Thoracic aorta (tissue), 2 donors: ENCODE measurements at places on chromosomes 2 and 18.

GRCh38 chr2:193332941-193333340, 1138.2 kb upstream of the TMEFF2 start:
- no peak for DNase-seq

- DNase-seq, result no peak
These were observed 198.4 kb downstream of the BABAM2 start for GRCh38 chr2:28088970-28089369.

DNA sequence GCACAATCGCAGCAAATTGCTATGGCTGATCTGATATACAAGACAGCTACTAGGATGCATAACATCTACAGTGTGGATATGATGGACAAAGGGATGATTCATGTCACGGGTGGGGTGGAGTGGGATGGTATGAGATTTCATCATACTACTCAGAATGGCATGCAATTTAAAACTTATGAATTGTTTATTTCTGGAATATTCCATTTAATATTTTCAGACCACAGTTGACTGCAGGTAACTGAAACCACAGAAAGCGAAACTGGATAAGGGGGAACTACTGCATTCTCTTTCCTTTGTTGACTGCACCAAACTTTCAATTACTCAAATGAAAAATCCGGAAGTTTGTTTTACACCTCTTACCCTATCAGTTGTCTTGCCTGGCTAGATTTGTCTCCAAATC, 94.4 kb upstream of the NEUROD1 start:
- DNase-seq, result no peak

DNA sequence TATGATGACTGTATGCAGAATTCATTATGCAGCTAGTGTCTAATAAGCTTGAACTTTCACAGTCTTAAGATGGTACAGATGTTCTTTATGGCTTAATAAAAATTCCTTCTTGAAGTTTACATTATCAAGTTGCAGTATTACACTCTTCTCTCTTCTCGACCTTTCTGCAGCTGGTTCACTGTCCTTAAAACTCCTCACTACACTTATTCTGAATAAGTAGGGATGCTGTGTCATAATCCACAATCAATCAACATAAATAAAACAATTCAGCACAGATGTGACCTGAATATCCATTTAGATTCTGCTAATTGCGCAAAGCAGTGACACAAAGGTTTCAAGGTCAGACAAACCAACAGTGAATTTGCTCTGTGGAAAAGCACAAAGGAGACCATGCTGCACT, 356.8 kb downstream of the SUCLG1 start:
- no peak for DNase-seq

DNA sequence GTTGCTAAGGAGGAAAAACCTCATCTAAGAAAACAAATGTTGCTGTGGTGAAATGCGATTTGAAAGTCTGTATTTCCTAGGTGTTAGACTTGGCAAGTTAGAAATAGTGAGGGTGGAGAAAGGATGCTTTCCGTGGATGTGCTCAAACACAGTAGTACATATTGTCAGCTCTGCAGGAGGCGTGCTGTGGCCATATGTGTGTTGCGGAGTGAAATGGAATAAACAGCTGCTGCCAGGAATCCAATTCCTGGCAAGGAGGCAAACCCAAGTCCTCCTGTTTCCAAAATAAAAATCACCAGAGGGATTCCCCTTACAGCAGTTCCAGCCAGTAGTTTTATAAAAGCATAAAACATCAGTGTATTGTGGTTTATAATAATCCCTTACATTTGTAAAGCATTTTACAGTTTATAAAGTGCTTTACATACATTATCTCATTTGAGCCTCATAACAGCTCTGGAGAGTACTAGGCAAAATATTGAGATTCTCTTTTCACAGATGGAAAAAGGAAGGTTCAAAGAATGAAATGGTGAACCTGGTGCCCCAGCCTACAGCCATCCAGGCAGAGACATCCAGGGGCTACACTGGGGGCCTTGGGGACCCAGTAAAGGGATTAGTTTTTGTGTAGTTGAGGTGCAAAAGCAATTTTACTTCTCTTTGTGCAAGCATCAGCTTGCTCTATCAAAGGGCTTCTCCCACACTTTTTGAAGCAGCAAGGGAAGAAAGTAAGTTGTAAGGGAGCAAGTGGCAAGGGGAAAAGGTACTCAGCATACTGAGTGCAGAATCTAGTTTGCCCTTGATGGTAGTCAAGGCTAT, 206.0 kb downstream of the AGPS start:
- DNase-seq, result no peak

DNA sequence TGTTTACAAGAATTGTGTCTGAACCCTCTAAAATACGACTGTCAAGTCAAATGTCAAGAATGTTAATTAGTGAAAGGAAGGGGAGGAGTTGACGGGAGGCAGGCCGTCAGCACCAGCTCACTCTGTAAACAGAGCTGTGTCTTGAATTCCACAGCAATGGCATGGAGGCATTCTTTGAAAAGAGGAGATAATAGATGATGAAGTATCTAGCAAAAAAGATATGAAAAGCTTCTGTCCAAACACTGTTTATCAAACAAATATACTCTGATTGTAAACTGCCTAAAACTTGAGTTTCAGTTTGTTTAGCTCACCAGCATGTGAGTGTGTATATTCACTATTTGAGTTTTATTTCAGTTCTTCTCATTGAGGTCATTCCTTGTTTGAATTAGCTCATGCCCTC, 94.7 kb upstream of the CDC42EP3 start:
- DNase-seq, result no peak

DNA sequence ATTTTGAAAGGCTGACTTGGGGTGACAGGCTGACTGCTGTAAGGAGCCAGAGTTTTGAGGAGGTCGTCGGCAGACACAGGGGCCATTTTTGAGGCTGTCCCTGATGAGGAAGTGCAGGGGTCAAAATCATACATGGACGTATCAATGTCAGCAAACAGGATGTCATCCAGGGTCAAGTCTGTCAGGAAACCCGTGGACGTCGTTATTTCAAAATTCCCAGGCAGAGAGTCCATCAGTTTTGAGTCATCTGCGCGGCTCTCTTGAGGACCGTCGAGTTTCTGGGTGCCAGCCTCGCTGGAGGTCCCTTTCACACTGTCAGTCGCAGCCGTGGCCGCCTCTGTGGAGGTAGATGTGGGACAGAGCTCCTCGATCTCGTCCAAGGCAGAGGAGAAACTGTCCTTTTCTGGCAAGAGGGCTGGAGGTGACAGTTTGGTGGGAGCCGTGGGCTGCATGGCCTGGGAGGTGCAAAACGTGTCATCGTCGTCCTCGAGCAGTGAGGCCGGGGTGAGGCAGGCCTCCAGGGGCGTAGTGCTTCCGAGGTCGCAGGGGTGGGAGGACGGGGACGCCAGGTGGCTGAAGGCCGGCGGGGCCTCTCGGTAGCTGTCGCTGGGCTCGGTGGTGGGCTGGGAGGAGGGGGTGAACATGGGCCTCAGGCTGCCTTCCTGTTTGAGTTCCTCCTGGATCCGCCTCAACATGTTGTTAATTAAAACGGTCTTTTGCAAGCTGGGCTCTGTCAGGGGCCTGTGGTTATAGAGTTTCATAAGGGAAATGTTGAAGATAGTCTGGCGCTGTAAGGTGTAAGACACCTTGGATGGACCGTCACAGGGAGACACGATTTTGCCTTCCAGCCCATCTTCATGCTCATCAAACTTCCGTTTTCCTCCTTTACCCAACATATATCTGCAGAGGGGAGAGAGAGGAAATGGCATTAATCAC, 17.5 kb downstream of the SERTAD2 start:
- DNase-seq, result no peak

GRCh38 chr2:34105006-34105767, 506.1 kb upstream of the FAM98A start:
- DNase-seq, result no peak

DNA sequence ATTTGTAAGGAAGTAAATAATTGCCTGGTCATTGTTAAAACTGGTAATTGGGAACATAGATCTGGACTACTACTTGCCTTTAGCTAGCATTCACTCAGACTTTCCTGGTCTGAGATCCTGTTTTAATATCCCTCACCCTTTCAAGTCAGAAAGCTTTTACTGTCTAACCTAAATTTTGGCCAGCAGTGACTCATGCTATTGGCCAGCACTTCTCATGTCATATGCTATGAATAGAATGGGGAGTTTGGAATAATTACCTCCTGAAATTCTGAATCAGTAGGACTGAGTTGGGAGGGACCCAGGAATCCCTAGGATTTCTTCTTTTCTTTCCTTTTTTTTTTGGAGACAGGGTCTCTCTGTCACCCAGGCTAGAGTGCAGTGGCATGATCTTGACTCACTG, 19.3 kb downstream of the STK36 start:
- DNase-seq, result no peak

DNA sequence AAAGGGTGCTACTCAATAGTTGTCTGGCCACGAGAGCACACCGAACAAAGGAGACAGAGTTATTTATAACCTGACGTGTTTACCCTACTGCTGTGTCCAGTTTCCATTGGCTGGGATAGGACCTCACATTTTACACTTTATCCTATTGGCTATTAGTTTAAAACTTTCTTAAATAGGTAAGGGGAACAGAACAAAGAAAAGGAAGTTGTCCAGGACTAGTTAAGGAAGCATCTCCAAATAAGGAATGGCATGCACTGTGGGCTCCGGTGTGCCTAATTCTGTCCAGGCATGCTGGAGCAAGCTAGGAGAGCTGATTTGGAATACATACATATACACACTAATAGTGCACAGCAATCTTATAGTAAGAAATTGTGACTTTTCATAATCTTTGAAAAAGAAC, 72.2 kb downstream of the CAB39 start:
- no peak for DNase-seq

DNA sequence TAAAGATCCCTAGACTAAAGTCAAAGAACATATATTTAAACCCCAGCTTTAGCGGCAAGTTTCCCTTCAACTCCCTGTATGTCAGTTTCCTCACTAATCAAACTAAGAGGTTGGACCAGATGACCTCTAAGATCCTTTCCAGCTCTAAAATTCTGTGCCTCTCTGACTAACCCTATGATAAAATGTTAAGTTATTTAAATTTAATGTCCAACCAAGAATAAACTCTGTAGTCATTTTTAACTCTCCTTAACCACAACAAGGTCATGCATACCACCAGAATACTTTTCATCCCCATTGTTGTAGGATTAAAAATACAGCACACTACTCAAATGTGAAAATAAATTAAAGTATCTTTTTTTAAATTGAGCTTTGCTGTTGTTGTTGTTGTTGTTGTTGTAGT, 5.2 kb upstream of the PDE1A start:
- no peak for DNase-seq

DNA sequence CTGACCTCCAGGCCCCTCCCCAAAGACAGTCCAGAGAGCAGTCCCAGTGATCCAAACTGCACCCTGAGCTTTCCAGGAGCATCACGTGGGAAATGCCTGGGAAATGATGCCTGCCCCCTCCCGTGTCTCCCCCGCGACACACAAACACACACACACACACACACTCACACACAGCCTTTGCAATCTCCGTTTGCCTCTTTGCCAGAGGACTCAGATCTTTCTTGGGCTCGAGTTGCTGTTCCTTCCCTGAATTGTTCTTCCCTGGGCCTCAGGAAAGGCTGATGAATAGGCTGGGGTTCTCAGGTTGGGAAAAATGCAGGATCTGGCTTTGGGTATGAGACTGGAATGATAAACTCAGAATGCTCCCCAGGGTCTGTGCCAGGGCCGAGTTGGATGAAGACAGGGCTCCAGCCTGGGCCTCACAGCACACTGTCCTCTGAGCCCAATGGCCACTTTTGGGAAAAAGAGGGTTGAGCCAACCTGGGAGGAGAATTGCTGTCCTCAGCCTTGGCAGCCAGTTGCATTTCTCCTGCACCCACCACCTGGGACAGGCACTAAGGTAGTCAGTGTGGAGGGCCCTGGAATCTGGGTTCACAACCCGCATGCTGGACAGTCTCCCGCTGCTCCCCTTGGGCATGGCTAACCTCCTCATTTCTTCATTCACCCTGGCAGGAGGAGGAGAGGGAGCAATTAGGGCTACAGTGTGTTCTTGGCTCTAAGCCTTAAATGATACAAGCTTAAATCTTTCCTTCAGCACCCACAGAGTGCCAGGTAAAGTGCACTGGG, 43.9 kb upstream of the ATP6V1B1 start:
- DNase-seq, result no peak

DNA sequence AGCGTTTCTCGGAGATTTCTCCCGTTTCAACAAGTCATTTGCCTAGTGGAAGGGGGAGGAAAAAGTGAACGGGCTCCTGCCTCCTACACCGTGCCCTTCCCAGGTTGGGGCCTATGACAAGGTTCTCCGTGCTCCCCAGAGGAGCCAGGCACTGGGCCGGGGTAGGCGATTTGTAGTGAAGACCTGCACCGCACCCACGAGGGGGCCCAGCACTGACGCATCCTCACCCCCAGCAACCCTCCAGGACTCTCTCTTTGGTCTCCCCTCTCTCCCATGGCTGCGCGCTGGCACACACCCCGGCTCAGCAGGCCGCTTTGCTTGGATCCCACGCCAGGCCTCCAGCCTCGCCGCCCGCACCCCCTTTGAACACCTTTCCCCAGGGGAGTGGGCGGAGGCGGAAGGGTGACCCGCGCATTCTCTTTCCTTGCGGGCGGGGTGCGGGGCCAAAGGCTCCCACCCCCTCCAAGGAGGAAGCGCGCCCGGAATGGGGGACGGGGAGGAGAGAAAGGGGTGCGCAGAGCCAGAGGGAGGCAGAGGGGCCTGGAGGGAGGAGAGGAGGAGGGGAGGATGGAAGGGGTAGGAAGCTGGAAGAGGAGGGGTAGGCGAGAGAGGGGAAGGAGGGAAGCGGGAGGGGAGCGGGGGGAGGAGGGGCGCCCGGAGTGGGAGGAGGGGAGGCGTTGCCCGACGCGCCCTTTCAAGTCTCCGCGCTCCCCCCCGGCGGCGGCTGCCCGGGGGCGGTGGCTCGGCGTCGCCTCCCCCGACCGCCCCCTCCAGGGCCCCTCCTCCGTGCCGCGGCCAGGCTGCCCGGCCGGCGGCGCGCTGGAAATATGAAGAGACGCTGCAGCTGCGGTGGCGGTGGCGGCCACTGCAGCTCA, at the start of gene APCDD1:
Gene APCDD1, plus strand, starts transcription at position 830 of the 875 bp plus-strand sequence. CDS start 347 bp downstream, outside the sequence.
- DNase-seq, result no peak

DNA sequence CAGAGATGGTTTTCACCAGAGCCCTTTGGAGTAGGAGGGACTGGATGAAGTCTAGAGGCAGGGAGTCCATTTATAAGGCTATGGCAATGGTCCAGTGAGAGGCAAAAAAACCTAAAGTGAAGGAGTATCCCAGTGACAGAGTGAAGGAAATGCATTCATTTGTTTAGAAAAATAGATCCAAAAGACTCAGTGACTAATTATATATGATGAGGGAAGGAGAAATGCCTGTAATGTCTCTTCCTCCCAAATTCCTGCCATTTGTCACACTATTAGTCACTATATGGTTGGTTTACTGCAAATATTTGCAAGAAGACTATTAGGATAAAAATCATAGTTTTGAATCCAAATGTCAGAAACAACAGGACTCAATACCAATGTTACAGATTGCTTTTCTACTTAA, 104.2 kb downstream of the ZNF521 start:
- no peak for DNase-seq

GRCh38 chr2:48991415-48992131, 162.7 kb downstream of the FSHR start:
- no peak for DNase-seq

- no peak for DNase-seq
These were observed 362.2 kb upstream of the KCNH7 start for GRCh38 chr2:163200741-163201140.

DNA sequence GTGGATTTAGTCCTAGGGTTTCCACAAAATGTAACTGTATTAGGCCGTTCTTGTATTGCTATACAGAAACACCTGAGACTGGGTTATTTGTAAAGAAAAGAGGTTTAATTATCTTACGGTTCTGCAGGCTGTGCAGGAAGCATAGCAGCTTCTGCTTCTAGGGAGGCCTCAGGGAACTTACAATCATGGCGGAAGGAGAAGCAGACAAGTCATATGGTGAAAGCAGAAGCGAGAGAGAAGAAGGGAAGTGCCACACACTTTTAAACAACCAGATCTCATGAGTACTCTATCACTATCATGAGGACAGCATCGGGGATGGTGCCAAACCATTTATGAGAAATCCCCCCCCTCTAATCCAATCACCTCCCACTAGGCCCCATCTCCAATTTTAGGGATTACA, 9.5 kb upstream of the CCDC68 start:
- no peak for DNase-seq
